NCI-H1105 (cell line): ENCODE measurements at places on chromosomes 13 and 19.

DNA sequence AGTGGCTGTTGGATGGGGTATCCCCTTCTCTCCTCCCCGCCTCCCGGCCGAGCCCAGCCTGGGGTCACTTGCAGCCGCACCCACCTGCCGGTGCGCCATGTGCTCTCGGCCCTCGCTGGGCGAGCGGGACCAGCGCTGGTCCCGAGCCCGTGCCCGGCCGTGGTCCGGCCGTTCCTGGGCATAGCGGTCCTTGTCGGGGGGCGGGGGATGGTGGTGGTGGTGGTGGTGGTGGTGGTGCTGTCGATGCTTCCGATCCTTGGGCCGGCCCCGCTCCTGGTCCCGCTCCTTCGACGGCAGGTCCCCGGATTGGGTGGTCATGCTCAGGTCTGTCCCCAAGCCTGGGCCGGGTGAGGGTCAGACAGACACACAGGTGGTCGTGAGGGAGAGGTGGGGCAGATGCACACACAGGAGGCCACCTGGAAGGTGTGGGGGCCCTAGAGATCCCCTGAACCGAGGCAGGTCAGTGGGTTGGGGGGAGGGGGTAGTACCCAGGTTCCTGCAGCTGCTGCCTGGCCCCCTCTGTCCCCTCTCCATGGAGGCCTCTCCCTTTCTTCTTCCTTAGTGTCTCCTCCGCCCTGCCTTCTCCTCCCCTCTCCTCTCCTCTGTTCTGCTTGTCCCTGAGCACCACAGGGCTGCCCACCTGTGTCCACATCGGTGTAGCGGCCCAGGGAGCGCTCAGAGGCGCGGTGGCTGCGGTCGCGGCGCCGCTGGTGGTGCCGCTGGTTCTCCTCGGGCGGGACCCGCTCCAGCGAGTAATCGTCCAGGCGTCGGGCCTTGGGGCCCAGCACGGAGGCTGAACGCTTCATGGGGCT is 58.7 kb downstream of the IER2 start:
- no peak for DNase-seq

- DNase-seq = no peak
Observed at GRCh38 chr19:48964205-48965039, 687 bp upstream of the FTL start.

DNA sequence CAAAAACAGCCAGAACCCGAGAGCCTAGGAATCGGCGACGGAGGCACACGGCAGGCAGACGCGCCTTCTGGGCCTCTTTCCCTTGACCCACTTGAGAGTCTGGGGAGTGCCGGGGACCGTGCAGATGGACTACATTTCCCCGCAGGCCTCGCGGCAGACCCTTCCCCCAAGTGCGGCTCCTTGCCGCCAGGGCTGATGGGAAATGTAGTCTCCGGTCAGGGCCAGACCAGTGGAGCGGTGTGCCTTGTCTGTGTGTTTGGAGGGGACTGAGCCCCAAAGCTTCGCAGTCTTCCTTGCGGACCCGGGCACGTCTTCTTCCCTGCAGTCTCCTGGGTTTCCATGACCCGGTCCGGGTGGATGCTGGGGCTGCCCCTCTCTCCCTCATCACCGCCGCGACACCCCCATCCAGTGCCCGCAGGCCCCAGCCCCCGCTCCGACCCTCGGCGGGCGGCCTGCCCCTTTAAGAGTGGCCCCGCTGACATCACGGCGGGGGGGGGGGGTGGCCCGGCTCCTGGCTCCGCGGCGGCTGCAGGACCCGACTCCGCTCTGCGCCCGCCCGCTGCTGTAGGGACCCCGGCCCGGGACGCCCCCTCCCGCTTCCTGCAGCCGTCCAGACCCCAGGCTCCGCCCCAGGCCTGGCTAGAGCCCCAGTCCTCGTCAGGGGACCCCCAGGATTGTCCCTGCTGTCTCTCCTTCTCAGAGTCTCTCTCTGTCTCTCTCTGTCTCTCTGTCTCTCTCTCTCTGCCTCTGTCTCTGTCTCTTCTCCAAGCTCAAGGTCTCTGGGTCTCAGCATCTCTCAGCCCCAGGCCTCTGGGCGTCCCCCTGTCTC is 758 bp upstream of the CACNG7 start:
- DNase-seq = no peak

GRCh38 chr19:805166-805551 is 7.9 kb downstream of the PTBP1 start:
- no peak for DNase-seq

DNA sequence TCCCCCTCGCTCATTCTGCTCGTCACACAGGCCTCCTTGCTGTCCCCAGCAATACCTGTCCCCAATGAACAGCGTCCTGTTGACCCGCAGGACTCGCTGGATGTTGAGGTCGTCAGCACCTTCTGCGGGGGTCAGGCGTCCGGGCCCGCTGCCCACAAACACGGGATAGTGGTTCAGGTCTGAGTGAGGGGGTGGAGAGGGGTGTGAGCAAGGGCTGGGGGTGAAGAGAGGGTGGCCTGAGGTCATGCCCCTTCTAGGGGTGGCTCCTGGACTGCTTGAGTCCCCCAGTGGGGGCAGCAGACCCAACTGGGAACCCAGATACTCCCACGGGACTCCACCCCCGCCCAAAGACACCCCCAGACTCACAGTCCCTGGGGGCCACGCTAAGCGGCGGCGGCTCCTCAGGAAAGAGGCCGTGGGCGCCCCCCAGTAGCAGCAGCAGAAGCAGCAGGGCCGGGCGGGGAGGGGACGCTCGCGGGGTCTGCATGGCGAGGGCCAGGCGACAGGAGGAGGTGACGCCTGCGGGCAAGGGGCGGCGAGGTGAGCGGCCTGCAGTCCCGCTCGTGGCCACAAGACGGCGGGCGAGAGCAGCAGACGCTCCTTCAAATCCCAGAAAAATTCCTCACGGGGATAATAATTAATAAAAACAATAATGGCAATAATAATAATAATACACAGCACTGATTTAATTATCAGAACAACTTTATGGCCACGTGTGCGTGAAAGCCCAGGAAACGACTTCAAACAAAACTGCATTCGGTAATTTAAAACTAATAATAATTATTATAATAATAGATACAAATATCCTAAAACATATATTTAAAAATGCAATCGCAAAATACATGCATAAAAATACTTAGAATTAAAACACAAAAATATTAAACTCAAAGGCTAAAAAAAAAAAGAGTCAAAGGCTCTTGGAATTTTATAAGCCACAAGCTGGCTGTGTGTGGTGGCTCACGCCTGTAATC is 1.2 kb downstream of the SEMA6B start:
- DNase-seq = no peak
